ENCODE measurements at places on chromosomes 2 and 18.

DNA sequence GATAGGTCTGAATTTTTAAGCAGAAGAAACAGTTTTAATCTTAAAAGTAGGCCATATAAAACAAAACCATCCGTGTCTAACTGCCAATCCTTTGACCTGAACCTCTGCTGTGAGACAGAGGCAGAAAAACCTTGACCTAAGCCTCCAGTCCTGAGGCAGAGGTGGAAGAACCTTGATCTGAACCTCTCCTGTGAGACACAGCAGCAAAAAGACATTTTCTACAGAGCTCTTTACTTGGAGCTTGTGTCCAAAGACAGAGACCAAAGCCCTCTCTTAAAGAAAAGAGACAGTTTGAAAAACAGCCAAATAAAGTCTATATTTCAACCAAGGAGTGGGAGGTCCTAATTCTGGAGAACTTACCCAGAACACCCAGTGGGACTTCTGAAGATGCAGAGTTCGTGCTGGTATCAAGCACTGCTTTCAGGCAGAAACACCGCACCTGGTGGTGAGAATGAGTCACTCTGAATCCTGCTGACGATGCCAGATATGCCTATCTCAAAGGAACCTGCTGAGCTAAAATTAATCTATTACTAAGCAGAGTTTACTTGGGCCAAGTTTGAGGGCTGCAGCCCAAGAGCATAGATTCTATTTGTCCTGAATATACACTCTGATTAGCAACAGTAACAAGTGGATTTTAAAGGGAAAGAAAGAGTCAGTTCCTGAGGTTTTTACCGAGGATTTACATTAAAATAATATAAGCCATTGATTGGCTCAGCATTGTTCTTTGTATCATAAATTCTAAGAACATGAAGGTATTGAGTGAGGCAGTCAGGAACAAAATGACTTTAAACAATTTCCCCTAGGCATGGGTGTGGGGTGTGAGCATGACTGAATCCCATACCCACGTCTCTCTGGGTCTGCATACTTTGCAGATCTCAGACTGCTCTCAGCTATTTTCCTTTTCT, 806.4 kb downstream of the TRIB2 start:
- no peak for DNase-seq

GRCh38 chr18:74243127-74243526, 48.6 kb downstream of the CYB5A start:
- no peak for DNase-seq

GRCh38 chr2:105274046-105274445, 32.5 kb downstream of the GPR45 start:
- DNase-seq, result no peak

- DNase-seq, result no peak
Observed at GRCh38 chr18:12410081-12410481, 2.4 kb downstream of the PRELID3A start.

DNA sequence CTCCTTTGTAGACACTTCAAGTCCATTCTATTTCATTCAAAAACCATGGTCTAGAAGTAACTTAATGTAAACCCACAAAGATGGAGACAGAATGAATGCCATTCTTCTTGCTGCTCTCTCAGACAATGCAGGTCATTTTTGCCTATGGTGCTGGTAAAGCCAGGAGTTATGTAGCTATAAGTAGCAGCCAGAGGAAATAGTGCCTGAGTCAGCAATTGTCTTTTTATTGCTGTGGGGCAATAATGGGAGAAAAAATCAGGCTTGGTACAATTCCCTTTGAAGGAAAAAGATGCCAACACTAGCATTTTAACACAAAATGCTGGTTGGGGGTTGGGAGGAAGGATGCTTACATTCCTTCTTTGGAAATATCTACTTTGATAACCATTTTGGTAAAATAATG, 43.5 kb downstream of the SCN1A start:
- DNase-seq, result no peak

GRCh38 chr2:149008381-149008780, 30.1 kb upstream of the LYPD6B start:
- DNase-seq, result no peak

GRCh38 chr2:240013343-240013742, 11.8 kb downstream of the NDUFA10 start:
- DNase-seq, result no peak

GRCh38 chr18:9604348-9604747, 10.0 kb downstream of the PPP4R1 start:
- DNase-seq, result no peak

DNA sequence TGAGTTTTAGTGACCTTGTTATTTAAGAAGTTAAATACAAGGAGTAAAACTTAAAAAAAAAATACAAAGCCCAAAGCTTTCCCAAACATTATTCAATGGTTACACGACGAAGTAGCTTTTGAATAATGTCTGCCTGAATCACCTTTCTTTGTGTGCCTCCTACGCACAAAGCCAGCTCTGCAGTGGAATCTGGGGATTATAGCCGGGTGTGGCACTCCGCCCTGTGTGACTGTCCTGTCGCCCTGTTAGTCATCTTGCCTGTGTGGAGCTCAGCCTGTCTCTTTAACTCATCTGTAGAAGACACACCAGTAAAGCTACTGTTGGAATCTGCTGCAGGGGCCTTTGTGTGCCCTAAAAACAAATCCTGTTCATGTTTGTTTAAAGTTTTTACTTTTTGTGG, 79.4 kb upstream of the TCF7L1 start:
- DNase-seq, result no peak

GRCh38 chr2:37091873-37092272, 7.6 kb downstream of the GPATCH11 start:
- DNase-seq, result no peak

DNA sequence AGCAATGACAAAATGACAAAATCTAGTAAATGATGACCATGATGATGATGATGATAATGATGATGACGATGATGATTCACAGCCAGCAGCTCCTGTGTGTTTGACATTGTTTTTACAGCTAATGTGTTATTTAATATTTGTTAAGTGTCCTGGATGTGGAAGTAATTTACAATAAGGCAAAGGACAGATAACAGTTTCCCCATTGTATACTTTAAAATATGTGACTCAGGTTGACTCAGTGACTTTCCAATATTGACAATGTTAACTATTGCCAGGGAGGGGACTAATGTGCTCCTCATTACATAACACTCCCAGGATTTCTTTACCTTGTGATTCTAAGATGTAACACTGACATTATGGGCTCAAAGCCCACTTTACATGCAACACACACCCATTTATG, 602.2 kb downstream of the FBXO15 start:
- no peak for DNase-seq

DNA sequence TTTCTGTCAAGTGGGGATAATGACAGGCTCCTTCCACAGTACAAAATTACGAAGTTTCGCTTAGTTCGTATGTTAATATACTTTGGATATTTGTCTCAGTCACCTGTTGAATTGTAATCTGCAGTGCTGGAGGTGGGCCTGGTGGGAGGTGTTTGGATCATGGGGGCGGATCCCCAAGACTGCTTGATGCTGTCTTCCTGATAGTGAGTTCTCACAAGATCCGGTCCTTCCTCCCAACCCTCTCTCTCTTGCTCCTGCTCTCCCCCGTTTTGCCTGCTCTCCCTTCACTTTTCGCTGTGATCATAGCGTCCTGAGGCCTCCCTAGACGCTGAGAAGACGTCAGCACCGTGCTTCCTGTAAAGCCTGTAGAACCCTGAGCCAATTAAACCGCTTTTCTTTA, 97.1 kb upstream of the EPB41L3 start:
- no peak for DNase-seq

- DNase-seq, result no peak
Observed at GRCh38 chr18:49886891-49887764, 73.8 kb upstream of the ACAA2 start.

DNA sequence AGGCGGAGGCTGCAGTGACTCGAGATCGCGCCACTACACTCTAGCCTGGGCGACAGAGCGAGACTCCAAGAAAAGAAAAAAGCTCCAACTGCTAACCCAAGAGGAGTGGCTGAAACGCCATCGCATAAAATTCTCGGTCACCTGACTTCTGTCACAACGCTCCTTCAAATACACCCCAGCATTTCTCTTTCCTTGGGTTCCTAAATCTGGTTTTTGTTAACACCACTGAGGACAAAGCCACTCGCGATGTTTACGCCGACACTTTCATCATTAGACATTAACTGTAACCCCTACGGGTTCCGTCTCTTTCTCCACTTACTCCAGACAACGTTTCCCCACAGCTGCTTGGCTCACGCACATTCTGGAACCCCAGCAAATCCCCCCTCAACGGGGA, 679 bp downstream of the CLK1 start:
- DNase-seq, result no peak
